ENCODE measurements at places on chromosomes 1 and 21.

- DNase-seq = no peak
These were observed 17.0 kb downstream of the FAM151A start for GRCh38 chr1:54606096-54606989.

GRCh38 chr1:37945743-37946702 lies 830 bp downstream of the INPP5B start:
- peak; percentile 93 for DNase-seq

DNA sequence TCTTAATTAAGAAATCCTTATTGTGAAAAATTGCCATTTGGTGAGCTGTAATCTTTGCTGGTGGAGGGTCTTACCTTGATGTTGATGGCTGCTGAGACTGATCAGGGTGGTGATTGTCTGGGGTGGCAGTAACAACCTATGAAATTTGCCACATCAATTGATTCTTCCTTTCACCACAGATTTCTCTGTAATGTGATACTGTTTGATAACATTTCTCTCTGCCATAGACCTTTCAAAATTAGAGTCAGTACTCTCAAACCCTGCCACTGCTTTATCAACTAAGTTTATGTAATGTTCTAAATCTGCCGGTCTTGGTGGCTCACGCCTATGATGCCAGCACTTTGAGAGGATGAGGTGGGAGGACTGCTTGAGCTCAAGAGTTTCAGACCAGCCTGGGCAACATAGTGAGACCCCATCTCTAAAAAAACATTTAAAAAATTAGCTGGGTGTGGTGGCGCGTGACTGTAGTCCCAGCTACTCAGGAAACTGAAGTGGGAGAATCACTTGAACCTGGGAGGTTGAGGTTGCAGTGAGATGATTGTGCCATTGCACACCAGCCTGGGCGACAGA lies 5.0 kb downstream of the KPNA6 start:
- DNase-seq = no peak

DNA sequence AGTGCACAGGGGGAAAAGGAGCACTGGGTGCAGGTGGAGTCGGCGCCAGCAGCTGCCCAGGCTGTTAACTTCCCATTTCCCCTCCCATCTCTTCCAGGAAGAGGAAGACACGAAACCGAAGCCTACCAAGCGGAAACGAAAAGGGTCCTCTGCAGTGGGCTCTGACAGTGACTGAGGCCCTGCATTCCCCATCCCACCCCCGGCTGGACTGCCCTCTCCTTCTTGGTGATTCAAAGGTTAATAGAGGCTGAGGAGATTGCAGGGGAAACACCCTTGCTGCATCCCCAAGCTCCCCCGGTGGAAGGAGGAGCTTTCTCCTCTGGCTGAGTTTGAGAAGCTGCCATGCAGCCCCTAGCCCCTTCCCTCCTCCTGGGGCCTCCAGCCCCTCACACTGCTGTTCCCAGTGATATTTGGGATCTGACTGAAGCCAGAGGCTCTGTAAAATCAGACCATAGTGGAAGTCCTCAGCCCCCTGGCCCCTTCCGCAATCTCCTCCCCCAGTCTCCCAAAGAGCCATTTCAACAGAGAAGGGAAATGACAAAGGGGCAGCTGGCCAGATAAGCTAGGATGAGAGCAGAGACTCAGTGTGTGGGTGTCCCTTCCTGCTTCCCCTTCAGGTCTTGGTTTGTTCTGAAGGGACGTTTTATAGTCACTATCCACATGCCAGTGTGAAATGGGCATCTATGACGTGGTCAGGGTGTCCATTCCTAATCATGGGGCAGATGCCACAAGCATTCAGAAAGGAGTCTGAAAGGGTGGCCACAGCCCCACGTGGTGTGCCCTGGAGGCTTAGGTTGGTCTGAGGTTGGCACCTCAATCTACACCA lies 1.9 kb upstream of the SLC27A3 start:
- no peak for DNase-seq

- no peak for DNase-seq
These were observed 161.3 kb upstream of the SGIP1 start for GRCh38 chr1:66372522-66373101.

- DNase-seq = peak; percentile 25
These were observed 719.0 kb downstream of the RWDD3 start for GRCh38 chr1:95953015-95953414.

DNA sequence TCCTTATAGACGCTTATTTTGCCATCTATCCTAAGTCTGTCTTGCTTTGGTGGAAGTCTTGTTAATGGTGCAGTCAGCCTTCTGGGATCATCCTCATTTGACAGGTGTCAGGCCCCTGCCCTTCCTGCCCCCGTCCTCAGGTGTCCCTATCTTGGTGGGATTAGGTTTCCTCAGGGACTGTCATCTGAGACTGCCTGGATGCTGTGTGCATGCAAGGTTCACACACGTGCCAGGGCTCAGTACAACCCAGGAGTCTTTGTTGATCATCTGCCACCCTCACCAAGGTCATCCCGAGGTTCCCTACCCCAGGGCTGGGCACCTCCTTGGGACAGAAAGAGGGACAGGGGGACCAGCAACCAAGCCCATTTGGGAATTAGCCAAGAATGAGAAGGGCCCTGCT lies 18.0 kb downstream of the PADI2 start:
- no peak for DNase-seq

DNA sequence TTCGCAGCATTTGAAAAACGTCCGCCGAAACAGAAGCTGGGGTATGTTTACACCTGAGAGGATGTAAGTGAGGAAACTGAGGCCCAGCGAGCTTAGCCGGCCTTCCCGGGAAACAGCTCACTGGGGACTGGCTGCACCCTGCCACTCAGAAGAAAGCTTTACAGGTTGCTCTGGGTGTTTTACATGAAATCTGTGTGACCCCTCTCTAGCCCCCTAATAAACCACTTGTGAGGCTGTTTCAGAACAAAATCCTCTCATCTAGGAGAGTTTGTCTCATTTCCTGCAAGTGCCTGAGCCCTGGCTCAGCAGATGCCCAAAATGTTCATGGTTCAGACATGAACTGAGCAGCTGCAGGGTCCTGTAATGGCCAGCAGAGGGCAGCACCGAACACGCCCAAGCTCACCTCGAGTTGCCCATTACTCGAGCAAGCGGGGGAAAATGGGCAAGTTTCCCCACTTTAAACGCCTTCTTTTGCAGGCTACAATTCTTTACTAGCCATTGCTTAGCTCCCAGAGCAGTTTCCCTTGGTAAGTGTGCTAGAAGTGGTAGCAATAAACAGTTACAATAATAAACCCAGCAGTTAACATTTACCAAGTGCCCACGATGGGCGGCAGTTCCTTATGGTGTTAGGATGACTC lies 76.4 kb downstream of the FHAD1 start:
- peak; percentile 71 for DNase-seq

DNA sequence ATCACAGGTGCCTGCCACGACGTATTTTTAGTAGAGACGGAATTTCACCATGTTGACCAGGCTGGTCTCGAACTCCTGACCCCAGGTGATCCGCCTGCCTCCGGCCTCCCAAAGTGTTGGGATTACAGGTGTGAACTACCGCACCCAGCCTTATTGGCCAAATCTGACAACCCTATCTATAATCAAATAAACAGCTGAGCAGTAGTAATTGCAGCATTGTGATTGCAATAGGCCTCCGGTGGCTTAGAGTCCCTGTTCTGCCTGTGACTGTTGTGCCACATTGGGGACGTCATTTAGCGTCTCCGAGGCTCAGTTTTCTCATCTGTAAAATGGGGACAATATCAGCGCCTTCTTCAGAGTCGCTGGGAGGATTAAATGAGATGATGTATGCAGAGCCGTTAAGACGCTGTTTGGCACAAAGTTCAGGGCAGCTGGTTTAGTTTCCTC lies 569 bp upstream of the CAPN2 start:
- DNase-seq = no peak

GRCh38 chr1:111175349-111175748 lies 25.1 kb downstream of the DENND2D start:
- DNase-seq = no peak

GRCh38 chr21:31460980-31461379 lies 116.9 kb upstream of the TIAM1 start:
- DNase-seq = no peak

- no peak for DNase-seq
These were observed 3.1 kb downstream of the NFASC start for GRCh38 chr1:204873714-204874113.

DNA sequence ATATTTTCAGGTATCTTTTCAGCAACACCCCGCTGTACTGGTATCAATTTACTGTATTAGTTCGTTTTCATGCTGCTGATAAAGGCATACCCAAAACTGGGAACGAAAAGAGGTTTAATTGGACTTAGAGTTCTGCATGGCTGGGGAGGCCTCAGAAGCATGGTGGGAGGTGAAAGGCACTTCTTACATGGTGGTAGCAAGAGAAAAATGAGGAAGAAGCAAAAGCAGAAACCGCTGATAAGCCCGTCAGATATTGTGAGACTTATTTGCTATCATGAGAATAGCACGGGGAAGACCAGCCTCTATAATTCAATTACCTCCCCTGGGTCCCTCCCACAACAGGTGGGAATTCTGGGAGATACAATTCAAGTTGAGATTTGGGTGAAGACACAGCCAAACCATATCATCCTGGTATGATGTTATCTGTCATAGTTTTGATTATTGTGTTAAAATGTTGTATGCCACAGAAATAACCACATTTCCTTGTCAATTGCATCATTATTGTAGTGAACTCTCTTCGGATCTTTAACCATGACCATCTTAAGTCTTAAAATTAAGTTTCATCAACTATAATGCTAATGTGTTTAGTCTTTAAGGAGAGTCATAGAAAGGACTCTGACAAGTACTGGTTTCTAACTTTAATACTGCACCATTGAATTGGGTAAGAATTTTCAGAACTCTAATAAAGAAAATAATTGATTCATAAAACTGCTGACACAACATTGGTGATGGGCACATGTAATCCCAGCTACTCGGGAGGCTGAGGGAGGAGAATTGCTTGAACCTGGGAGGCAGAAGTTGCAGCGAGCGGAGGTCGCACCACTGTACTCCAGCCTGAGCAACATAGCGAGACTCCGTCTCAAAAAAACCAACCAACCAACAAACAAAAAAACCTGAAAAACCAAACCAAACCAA lies 58.2 kb downstream of the TBX19 start:
- DNase-seq = no peak

- DNase-seq = no peak
These were observed 9.3 kb downstream of the TP73 start for GRCh38 chr1:3661631-3662030.

- no peak for DNase-seq
These were observed 259.6 kb upstream of the PLD5 start for GRCh38 chr1:242784084-242784483.

Data from fibroblast of skin of scalp (primary cell).